GM19239 (cell line): ENCODE measurements at places on chromosomes 2 and 18.

- no peak for DNase-seq
These were observed 1598.7 kb upstream of the ACVR2A start for GRCh38 chr2:146246002-146246735.

DNA sequence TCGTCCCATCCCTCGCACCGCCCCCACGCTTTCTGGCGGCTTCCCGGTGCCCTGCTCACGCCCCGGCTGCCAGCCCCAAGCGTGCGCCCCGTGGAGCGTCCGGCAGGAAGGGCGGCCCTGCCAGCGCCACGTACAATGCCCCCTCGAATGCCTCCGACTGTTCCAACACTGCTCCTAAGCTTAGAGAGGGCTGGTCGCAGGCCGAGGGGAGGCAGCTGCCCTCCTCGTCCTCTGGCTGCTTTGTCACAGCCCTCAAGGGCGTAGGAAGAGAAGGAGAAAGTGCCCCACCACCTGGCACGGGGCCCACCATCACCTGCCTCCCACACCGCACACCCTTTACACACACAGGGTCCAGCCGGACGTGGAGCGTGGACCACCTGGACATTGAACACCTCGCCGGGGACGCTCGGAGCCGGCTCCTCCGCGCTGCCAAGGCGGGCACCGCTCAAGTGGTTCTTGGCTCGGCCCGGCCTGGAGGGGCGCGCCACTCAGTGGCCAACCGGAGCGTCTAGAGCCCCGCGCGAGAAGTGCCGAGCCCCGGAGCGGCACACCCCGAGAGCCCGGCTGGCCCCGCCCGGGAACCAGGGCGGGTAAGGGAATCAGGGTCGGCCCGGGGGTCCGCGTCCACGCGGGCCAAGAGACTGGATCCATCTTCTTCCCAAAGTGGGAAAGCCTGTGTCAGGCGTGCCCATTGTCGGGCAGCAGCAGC is 830 bp downstream of the DNER start:
- peak; percentile 10 for DNase-seq

GRCh38 chr2:127080938-127081755 is 25.8 kb downstream of the BIN1 start:
- DNase-seq = no peak

GRCh38 chr2:124001696-124002430 is 23.2 kb upstream of the CNTNAP5 start:
- DNase-seq = no peak

DNA sequence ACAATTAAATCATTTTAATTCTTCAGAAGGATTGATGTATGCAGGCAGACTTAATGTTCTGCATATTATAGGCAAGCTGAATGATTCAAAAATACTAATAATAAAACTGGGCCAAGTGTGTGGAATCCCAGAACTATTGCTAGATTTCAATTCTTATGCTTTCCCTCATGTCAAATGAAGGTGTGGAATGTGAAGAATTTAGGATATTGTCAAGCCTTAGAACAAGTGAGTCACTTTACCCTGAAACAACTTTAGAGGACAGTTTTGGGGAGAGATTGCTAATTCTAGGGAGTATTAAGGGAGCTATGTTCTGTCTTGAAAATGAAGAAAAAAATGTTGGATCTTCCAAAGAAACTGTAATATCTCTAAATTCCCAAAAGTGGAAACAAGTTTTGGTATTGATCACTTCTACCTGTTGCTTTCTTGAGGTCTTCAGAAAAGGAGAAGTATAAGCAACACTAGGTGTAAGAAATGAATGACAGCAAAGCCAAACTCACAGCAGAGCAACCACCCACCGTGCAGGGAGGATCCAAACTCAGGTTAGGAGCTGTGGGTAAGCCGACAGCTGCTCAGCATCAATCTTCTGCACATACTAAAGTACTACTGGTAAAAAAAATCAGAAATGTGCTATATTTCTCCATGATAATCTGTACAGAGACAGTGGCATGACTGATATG is 818.1 kb downstream of the SLC4A3 start:
- DNase-seq = no peak

GRCh38 chr2:85746321-85747004 is 7.3 kb upstream of the ATOH8 start:
- no peak for DNase-seq

DNA sequence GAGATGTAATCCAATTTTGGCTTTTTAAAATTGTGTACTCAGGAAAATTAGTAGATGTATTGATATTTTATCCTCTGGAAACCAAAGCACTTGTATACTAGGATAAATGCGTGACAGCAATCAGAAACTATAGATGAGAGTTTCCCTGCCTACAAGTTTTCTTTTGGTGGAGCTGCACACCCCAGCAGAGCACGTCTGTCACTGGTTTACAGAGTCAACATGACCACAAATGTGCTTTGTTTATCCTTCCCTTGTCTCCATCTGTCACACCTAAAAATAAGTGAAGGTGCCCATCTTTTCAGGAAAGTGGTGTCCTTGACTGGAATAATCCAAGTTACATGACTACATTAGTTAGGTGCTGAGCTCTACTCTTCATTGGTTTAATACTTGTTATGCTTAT is 210.4 kb upstream of the DSEL start:
- no peak for DNase-seq

GRCh38 chr2:218218268-218219185 is 1.5 kb downstream of the ARPC2 start:
- peak; percentile 21 for DNase-seq

DNA sequence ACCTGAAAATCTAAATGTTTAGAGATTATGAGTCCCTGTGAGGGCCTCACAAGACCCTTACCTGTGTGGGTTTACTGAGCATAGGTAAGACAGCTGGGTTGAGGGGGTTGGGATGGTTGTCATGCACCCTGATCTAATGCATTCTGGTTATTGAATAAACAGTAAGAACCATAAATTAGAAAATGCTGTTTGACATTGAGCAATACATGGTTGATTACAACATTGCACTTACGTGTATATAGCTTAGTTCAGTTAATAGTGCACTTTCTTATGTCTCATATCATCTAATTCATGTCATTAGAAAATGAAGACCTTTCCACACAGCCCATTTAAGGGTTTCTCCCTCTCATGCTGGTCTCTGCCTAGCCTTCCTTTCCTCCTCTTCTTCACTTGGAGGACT is 253.5 kb upstream of the ATP5MC3 start:
- DNase-seq = no peak

- no peak for DNase-seq
These were observed 1174.2 kb upstream of the CDH2 start for GRCh38 chr18:29351171-29351570.

- DNase-seq = no peak
These were observed 65.7 kb downstream of the LRP1B start for GRCh38 chr2:142065156-142065555.

- no peak for DNase-seq
These were observed 103.4 kb upstream of the SERTAD2 start for GRCh38 chr2:64757126-64757525.

- no peak for DNase-seq
These were observed 1.9 kb downstream of the NEMP2 start for GRCh38 chr2:190532581-190532980.

GRCh38 chr2:62966991-62967390 is 83.6 kb upstream of the OTX1 start:
- no peak for DNase-seq

DNA sequence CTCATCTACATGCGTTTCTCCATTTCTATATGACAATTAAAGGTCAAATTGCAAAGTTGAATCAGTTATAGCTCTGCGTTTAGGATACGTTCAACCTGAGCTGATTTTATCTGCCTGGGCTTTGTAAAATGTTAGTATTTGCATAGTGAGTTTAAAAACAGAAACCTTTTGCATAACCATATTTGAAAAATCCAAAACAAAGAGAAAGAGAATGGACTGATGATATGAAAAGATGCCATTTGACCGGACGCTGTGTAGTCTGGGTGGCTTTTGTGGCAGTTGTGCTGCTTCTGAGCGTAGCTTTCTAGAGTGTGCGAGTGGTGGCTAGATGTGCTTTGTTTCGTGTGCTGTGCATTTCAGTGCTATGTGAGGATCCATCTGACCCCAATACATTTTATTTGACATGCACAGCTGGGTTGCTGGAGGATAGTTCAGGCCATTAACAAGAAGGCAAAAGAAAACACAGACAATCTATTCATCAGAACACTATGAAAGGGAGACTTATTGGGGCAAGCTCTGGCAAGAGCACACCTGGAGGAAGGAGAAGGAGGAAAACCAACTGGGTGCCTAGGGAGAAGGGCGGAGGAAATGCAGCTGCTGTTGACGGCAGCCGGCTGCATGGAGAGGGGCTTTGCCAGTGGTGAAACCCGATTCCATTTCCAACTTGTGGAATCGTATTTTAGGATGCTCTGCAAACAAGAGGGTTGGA is 126.8 kb downstream of the ACOXL start:
- DNase-seq = no peak

- DNase-seq = no peak
These were observed 19.4 kb upstream of the RMND5A start for GRCh38 chr2:86700690-86701089.

DNA sequence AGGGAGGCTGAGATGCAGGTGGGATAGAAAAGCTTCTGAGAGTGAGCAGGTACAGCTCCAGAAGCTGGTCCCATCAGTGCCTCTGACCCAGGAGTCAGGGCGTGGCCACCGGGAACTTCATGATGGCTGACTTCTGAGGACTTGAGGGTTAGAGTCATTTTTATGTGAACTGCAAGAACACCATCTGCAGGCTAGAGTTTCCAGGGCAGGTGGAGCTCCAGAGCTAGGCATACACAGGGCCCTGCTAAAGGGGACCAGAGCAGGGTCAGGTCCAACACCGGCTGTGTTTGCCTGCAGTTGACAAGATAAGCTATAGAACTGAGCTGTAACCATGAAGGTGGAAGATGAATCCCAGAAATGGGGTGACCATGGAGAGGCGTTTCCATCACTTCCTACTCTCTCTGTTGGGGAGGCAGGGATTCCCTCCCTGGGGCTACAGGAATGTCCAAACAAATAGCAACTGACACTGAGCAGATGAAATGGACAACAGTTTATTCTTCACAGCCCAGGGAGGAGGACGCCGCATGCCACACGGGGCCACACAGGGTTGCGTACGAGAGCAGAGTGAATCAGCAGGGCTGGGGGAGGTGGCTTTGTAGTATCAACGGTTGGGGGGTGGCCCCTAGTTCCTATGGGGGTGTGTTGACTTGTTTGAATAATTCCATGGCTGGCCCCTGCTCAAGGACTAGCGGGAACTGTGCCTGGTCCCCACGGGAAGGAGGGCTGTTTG is 77.6 kb upstream of the ZNF516 start:
- DNase-seq = no peak

DNA sequence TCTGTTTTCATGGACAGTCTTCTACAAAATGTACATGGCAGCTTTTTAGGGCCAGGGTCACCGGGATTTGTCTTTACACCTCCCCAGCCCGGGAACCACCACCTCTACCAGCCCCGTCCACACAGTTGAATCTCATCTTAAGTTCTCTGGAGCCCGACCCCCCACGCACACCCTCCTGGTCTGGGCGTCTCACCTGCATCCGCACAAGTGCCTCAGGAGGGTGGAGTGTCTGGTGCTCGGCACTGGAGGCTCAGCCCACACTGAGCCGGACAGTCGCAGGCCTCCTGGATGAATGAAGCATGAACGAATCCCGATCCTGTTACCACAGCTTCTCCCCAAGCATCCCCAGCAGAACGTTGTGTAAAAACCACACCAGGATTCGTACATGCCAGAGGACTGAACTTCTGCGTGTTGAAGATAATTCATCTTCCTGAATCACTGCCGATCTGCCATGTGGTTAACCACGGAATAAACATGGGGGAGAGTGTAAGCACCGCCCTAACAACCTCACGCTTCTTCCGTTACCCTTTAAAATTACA is 162.0 kb downstream of the RTP5 start:
- no peak for DNase-seq

GRCh38 chr2:206218796-206219499 is 55.5 kb upstream of the ZDBF2 start:
- no peak for DNase-seq

GRCh38 chr2:24123922-24124580 is 782 bp downstream of the FAM228B start:
- DNase-seq = no peak

- DNase-seq = no peak
These were observed 35.1 kb upstream of the ROCK2 start for GRCh38 chr2:11379558-11379957.

DNA sequence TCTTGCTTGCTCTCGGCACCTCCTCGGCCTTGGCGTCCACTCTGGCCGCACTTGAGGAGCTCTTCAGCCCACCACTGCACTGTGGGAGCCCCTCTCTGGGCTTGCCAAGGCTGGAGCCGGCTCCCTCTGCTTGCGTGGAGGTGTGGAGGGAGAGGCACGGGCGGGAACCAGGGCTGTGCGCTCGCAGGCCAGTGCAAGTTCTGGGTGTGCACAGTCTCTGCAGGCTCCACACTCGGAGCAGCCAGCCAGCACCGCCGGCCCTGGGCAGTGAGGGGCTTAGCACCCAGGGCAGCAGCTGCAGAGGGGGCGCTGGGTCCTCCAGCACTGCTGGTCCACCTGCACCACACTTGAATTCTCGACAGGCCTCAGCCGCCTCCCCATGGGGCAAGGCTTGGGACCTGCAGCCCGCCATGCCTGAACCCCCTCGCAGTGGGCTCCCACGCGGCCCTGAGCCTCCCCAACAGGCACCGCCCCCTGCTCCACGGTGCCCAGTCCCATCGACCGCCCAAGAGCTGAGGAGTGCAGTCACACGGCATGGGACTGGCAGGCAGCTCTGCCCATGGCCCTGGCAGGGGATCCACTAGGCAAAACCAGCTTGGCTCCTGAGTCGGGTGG is 411.2 kb upstream of the CHAC2 start:
- no peak for DNase-seq

GRCh38 chr2:152546230-152546837 is 170.9 kb downstream of the PRPF40A start:
- no peak for DNase-seq

DNA sequence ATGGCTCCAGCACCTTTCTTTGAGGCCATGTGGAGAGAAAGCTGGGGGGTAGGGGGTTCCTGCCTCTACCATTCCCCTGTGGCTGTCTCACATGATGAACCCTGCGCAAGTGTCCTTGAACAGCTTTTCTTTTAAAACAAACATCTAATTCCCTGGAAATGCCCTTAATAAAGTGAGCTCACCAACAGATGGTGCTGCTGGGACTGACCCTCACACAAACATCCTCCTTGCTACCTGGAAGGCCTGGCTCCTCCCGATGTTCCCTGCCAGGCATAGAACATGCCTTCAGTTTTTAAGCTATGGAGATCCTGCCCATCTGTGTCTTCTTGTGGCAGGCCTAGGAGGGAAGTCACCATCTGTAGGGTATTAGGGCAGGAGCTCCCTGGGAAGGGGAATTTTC is 60.7 kb upstream of the GATA6 start:
- no peak for DNase-seq

DNA sequence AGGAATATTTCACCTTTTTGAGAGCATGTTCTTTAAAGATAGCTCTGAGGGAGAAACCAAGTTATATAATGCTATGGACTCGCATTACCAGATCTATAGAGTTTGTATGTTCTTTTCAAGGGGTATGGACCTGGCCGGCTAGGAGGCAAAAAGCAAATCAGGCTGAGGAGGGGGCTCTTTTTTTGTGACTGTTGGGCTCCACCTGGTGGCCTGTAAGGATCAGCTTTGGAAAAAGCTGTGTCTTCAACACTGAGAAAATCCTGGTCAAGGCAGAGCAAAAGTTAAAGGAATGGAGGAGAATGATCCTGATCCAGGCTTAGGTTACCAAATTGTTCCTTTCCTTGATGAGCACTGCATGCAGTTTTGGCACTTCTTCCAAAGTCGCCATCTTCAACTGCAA is 180.5 kb downstream of the DIS3L2 start:
- no peak for DNase-seq
